ENCODE measurements at places on chromosomes 6 and 20.

DNA sequence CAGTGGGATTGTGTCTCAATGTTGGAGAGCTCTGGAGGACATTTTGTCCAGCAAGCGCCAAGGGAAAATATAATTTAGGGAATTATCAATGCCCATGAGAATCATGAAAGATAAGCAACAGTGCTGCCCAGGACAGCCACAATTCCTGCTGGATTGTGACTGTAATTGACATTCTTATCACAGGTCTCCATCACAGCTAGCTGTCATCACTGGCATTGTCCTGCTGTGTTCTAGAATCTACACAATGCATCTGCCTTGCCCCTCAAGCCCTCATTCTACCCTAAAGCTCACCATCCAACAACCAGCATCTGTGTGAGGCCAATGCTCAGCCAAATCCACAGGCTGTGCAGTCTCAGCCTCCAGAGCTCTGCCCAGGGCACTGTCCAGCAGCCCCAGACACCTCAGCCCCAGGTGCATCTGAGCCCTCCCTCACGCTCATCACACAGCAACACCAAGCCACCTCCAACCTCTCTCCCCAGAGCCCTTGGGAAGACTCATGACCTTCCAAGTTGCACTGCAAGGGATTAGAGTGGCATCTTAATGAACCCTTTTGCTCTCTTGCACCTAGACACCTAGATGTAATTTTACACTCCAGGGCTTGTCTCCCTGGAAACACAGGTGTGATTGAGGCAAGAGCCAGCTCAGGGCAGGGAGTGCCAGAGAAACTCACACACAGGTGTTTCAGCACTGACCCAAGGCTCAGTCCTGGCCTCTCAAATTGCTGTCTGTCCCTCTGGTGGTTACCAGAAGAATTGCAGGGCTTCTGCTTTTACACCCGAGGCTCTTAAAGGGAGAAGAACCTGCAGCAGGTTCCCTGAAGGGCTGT is 85.2 kb upstream of the PHACTR3 start:
- no peak for DNase-seq

DNA sequence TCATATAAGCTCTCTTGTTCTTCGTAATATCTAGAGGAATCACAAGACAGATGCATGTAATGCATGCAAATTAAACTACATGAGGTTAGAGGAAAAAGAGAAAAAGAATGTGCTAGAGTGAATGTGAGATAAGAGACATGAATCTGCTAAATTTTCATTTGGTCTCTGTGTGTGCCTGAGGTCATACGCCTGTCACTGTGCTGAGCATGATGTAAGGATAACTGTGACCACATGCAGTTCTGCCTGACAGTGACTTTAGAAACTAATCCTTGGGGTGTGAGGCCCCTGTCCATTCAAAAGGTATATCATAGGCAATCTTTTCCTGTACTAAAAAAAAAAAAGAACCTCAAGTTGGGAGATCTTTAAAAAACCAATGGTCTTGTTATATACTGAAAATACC is 70.6 kb downstream of the SHPRH start:
- DNase-seq, result no peak

GRCh38 chr6:83047065-83047754 is 18.4 kb downstream of the UBE3D start:
- DNase-seq, result no peak

DNA sequence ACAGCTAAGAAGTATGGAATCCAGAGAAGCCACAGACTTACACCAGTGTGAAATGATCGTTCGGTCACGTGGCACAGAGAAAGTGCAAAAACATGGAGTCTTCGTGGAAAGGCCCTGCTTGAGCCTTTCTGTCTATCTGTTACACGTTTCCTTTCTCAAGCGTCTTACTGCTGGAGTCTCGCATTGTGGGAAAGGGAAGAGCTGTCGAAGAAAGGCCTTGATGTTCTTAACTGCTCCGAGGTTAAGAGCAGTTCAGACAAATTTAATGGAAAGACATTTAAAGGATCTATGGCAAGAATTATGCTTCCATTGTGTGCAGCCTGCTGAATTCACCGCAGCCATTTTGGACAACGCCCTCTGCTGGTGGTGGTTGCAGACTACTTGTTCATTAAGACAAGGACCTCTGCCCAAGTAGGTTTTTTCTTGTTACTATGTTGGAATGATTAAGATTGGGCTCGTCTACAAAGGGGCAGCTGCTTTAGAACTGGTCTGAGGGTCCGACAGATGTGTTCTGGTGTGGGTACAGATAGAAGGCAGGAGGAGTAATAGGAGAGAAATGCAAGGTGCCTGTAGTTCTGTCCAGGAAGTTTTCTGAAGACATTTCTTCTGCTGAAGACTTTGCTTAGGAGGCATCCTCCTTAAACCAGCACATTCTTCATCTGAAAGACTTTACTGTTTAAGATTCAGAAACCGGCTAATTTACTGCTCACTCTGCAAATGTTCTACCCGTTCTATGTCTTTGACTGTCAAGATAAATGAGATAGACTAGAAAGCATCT is 24.7 kb upstream of the CCN6 start:
- peak; percentile 39 for DNase-seq

- DNase-seq, result no peak
Observed at GRCh38 chr6:79430913-79431536, 106.2 kb downstream of the LCA5 start.

DNA sequence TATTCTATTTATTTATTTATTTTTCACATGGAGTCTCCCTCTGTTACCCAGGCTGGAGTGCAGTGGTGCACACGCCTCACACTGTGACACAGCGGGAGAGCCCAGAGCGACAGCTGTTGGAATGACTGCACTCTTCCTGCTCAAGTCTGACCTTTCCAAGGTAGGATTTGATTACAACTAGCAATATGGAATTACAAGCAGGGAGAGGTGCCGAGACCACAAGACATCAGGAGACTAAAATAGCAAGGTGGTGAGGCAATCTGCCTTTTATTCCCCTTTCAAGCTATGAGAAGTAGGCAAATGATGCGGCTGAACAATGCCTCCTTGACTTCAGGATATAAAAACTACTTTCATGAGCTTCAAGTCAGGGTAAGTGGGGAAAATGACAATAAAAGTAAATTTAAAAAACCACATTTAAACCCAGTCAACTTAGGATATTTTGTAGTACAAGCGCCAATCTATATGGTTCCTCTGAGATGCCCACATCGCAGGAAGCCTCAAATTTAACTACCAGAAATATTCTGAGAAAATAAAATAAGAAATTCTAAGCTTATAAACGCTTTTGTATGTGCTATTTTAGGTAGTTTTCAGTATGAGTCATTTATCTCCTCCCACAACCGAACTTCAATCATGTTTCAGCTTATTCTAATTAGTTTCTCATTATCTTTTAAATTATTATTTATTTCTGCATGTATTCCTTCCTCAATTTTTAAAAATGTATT is 146.9 kb upstream of the SGK1 start:
- no peak for DNase-seq

GRCh38 chr20:7090001-7090400 is 322.5 kb downstream of the BMP2 start:
- no peak for DNase-seq

- no peak for DNase-seq
Observed at GRCh38 chr6:108744244-108744972, 103.8 kb upstream of the ARMC2 start.

DNA sequence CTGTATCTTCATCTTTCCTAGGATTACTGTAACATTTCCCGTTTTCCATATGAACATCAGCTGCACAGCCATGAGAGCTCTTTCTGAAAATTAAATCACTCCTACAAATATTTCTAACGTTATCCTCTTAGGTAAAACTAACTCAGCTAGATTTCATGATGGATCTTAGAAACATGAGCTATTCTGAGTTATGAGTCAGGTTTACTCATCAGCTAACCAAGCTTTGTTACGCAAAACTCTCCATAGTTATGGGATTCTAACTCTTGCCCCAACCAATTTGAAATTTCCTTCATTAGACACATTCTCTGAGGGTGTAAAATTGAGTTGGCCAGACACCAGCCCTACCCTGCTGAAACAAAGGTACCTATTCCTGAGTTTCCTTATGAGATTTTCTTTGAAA is 14.0 kb downstream of the DEFB110 start:
- DNase-seq, result no peak

DNA sequence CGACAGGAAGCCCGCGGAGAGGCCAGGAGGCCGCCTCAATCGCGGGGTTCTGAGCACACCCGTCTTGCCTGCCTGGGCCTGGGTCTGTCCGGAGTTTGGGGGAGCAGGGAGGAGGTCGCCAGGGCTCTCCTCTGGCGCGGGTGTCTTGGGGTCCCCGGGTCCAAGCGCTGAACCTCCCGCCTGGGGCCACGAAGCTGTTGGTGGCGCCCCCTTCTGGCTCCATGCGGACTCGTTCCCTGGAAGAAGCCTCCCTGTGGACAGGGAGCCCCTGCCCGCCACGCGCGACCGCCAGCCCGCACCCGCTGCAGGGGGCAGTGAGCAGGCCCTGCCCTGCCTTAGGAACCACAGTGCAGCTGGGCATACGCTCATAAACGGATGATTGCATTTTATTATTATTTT is 44.7 kb downstream of the MCUR1 start:
- no peak for DNase-seq

GRCh38 chr6:27791182-27791943 is 120.8 kb downstream of the OR2B2 start:
- no peak for DNase-seq

DNA sequence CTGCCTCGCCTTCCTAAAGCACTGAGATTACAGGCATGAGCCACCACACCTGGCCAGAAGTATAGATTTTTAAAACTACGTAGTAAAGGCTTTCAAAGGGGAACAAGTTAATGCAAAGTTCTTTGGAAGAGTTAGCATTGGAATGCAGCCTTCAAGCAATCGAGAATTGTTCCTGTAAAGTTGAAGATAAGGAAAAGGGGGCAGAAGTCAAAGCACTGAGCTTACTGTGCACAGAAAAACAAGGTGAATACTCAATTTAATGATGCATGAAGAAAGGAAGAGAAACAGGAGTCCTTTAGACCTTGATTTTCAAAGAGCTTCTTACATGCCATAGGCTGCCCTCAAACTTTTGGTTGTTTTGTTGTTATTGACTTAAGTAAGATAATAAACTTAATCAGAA is 29.1 kb upstream of the LGSN start:
- no peak for DNase-seq

Data from activated T-helper 1 cell treated with Interleukin-2 at 50 U/mL for 16 hours (primary cell).